ENCODE measurements at places on chromosomes 7 and 10. TPM values are rescaled to one million over a fixed set of nuclear protein-coding genes. Genes with fewer than 3 reads are reported as not detected.

The PTPN20 gene
- not detected for total RNA-seq

The AKR1D1 gene
- not detected for total RNA-seq

The ASAH2B gene
- total RNA-seq: 5.7 TPM

DNA sequence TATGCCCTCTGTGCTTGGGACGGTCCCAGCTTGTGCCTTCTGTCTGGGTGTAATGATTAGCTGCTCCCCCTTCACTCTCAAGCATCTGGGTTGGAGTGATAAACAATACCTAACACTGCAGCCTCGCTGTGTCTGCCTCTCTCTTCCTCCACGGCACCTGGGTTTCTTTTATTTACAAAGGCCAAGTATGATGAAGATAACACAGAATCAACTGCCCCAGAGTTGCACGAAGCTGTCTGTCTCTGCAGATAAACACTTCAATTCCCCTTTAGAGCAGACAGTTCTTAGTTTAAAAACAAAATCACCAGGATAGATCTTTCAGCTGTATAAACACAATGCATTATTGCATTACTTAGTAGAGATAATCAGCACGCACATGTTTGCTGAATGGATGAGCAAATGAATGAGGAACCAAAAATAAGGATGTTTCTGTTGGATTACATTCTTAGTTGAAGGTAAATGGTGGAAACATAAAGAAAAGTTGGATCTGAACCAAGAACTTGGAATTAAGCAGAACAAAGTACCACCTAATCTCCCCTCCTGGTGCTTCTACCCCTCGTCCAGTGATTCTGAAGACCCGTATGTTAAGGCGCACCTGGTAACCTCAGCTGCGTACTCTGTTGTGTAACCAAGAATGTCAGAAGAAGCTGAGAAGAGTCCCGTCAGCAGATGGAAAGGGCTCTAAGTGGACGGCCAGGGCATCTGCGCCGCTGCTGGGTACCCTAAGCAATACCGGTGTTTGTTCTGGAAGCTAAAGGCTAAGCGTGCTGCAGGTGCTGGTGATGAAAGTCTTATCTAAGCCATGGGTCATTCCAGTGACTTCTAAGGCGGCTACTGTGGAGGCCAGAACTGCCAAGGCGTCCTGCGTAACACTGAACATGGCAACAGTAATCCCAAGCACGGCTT, 26.6 kb downstream of the INSIG1 start:
- DNase-seq: no peak

DNA sequence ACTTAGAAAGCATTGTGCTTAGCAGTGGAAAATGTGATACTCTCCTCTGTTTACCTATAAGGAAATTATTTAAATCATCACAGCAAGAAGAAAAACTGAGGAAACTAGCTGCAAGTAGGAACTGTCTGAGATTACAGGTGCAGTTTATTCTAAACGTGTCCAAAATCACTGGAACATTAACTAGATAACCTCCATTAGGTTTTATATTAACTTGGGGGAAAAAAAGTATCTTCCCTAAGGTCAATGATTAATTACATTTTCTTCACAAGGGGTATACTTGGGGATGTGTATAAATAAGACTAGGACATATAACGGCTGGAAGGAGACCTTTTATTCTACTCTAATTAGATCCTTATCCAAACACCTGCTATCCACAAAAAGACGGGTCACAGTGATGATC, 3.7 kb downstream of the GOT1 start:
- DNase-seq: no peak

DNA sequence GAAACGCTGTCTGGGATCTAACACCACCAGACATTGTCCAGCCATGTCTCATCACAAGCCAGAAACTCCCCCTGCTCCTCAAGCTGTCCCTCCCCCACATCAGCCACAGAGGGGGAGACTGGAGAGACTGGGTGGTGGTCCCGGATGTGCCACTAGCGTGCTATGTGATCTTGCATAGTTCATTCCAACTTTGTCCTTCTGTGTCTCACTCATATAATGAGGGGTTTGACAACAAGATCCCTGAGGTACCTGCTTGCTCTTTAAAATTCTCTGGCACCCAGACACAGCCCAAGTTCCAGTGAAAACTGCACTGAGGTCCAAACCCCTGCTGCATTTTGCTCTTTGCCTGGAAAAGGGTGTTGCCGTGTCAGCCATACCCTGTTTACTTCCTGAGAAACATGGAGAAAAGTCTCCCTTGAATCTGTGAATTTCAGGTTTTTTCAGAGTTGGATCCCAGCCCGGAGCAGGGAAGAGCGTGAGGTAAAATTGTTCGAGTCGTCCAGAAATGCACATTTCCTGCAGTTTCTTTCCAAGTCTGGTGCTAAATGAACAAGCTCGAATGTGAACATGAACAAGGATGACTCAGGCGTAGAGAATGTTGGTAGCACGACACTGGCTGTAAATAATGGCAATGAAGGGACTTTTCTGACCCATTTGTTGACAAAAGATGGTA, 156.6 kb downstream of the CCDC3 start:
- DNase-seq: peak; percentile 80

DNA sequence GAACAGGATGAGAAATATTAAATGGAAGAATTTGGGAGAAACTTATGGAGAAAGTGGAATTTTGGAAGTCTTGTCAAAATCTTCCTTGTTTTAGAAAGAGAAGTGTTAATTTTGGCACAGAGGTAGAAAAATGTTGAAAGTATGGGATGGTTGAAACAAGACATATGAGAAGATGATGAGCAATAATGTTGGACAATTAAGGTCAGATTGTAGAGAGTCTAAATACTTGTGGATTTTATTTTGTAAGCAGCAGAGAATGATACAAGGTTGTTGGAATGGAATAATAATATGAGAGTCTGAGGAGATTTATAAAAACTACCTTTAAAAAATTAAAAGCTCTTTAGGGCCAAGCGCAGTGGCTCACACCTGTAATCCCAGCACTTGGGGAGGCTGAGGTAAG, 34.6 kb downstream of the PHTF2 start:
- DNase-seq: no peak

- no peak for DNase-seq
Observed at GRCh38 chr10:71684356-71685173, 35.0 kb downstream of the C10orf105 start.

GRCh38 chr10:34494012-34494411, 321.1 kb downstream of the PARD3 start:
- no peak for DNase-seq

GRCh38 chr10:120943542-120943941, 92.4 kb downstream of the WDR11 start:
- DNase-seq: no peak

DNA sequence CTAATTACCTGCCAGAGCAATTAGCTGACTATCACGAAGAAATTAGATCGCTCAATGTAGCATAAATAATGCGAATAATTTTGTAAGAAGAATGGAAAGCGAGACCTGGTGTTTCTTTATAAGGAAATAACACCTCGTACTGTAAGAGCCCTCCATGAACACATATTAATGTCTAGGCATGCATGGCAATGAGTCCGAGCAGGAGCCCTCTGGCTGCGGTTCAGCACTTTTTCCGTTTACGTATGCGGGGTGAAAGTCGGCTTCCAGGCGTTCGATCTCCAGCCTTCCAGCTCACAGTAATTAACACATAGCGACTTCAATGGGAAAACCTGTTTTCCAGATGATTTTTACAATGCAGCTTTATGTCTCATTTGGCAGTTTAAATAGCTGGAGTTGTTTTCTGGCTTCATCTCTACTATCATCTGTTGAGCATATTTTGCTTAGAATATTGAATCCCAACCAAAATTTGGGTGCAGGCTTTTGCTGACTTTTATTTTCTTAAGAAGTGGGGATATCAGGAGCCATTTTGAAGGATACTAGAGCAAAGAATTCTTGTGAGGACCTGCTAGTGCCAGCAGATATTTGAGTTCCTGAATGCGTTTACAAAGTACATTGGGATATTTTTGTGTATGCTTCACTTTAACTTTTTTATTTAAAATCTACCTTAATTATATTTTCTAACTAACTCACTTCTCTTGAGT, 7.2 kb upstream of the SP8 start:
- DNase-seq: no peak
